ENCODE measurements at places on chromosomes 12 and 14.

GRCh38 chr12:124740691-124741137 is 123.0 kb downstream of the SCARB1 start:
- peak; percentile 46 for ATAC-seq

DNA sequence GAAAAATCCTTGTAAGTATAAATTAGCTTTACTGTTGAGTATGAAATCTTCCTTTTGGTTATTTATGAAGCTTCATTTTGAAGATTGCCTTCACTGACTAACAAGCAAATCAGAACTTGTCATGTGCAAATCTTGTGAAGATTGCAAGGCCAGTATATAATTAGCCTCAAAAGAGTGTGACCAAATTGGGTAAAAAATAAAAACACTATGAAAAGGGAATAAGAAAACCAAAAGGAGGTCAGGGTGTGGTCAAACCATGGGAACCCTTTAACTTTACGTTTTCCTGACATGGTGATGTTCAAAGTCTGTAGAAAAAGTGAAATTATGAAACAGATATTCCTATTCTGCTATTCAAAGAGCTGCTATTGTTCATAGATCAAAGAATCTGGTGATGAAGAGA is 230.3 kb downstream of the BCAT1 start:
- peak; percentile 9 for ATAC-seq

GRCh38 chr14:65001723-65002122 is 15.0 kb downstream of the FNTB start:
- peak; percentile 22 for ATAC-seq

- no peak for ATAC-seq
These were observed 29.4 kb upstream of the PLD4 start for GRCh38 chr14:104895207-104895785.

DNA sequence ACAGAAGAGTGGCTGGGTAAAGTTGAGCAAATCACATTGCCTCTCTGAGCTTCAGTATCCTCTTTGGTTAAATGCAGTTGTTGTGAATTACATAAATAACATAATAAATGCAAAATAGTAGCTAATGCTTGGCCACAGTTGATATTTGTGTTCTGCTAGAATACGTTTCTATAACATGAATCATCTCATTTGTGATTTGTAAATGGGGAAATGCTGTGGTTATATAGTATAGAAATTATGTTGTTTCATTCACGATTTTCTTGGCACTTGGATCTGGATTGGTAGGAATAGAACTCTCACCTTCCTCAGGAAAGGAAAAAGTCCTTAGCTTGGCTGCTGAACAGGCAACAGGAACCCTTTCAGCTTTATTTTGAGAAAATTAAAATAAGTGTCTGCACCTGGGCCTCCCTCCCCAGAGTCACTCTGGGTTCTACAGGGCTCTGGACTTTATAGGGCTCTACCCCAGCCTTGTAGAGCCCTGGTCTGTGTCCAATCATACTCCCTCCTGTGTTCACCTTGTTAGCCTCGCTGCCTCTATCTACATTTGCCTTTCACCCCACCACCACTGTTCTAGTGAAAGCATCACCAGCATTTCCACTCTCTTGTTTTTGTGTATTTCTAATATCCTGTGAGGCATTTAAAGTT is 107.7 kb upstream of the BCAT1 start:
- no peak for ATAC-seq

GRCh38 chr14:24071144-24071697 is at the start of gene CPNE6:
Gene CPNE6, plus strand, starts transcription at chr14:24071562. Its CDS starts 1,375 bp downstream, at chr14:24072937.
- peak; percentile 92 for ATAC-seq

GRCh38 chr14:69439521-69440270 is 41.2 kb downstream of the SLC39A9 start:
- no peak for ATAC-seq

DNA sequence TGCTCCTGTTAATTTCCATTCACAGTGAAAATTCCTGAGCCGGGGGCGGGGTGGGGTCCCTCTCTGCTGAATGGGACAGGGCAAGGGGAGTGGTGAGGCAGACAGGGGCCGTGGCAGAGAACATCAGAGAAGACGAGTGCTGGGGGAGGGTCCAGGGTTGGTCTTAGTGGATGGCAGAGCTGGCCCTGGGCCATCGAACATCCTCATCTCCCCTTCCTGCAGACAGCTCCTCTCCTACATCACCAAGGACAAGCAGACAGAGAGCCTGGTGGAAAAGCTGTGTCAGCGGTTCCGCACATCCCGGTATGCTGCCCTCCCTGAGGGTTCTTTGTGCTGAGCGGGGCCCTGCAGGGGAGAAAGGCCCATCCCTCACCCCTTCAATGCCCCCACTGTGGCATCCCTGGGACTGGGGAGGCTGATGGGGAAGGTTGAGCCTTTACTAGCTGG is 5.0 kb upstream of the GAPDH start:
- no peak for ATAC-seq

- ATAC-seq: no peak
These were observed 3.8 kb upstream of the EMP1 start for GRCh38 chr12:13192719-13193118.

GRCh38 chr14:103195828-103196615 is 72.8 kb downstream of the TNFAIP2 start:
- no peak for ATAC-seq

- no peak for ATAC-seq
These were observed 27.8 kb upstream of the DLK1 start for GRCh38 chr14:100698666-100699448.

- peak; percentile 85 for ATAC-seq
These were observed 10.3 kb upstream of the FERMT2 start for GRCh38 chr14:52961060-52961639.

DNA sequence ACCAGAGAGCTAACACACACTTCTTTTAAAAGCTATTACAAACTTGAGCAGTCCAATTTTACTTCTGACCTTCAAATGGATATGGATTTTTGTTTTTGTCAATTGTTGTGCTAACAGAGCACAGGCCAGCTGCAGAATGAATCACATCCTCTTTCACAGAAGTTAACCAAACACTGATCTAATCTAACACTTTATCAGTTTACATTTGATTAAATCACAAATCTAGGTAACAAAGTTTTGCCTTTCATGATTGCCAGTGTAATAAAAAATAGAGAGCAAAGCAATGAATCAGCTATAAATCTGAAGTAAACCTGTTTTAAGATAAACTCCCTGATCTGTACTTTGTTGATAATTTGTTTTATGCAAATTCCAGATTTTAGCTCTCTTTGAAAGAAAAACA is 273.1 kb upstream of the RGS6 start:
- peak; percentile 60 for ATAC-seq

GRCh38 chr14:55373784-55374705 is 37.6 kb downstream of the ATG14 start:
- peak; percentile 90 for ATAC-seq

DNA sequence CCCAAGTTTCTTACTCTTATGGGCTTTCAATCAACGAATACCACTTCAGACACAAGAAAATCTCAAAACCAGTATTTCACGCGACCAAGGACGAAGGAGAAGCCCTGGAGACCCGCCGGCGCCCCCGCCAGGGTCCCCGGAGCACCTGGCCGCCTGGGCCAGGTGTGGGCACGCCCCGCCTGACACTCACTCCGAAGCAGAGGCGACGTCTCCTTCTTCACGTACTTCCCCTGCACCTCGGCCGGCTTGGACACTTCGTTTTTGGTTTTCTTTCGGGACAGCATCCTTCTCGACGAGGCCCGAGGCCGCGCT is 466 bp downstream of the SAV1 start:
- peak; percentile 60 for ATAC-seq

DNA sequence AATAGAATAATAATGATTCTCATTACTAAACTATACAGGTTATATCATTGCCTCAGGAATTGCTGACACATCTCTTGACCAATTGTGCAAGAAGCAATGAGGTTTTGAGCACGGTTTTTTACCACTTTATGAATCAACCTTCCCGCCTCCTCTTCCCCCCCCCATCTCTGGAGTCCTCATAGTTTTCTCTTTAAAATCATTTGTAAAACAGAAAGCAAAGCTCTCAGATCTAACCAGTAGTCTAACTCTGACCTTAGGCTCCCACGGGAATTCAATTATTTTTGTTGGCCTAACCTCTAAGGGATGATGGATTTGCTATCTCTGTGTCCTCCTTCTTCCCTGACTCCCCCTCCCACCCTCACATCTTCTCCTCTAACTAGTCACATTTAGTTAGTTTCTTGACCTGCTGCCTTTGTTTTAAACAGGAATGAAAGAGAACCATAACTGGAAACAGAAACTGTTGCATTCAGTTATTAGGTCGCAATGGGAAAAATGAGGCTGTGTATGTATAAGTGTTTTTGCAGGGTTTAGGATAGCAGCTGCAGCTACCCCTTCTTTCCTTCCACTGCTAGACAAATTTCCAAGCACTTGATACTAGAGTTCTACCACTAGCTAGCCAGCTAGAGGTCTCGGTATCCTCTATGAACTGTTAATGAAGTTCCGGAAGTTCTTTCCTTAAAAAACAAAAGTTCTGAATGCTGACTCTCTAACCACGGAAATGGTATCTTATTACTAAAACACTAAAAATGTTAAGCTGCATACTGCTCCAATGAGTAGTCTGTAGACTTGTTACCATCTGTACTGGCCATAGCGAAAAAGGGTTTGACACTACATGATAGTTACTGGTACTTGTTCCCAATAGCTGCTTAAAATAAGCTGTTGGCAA is 65.4 kb downstream of the TAOK3 start:
- ATAC-seq: peak; percentile 82

GRCh38 chr14:56730538-56731145 is 79.6 kb downstream of the OTX2 start:
- no peak for ATAC-seq

GRCh38 chr12:83818881-83819280 is 1093.7 kb downstream of the SLC6A15 start:
- ATAC-seq: no peak

GRCh38 chr12:25264114-25264513 is 13.4 kb upstream of the KRAS start:
- ATAC-seq: no peak

DNA sequence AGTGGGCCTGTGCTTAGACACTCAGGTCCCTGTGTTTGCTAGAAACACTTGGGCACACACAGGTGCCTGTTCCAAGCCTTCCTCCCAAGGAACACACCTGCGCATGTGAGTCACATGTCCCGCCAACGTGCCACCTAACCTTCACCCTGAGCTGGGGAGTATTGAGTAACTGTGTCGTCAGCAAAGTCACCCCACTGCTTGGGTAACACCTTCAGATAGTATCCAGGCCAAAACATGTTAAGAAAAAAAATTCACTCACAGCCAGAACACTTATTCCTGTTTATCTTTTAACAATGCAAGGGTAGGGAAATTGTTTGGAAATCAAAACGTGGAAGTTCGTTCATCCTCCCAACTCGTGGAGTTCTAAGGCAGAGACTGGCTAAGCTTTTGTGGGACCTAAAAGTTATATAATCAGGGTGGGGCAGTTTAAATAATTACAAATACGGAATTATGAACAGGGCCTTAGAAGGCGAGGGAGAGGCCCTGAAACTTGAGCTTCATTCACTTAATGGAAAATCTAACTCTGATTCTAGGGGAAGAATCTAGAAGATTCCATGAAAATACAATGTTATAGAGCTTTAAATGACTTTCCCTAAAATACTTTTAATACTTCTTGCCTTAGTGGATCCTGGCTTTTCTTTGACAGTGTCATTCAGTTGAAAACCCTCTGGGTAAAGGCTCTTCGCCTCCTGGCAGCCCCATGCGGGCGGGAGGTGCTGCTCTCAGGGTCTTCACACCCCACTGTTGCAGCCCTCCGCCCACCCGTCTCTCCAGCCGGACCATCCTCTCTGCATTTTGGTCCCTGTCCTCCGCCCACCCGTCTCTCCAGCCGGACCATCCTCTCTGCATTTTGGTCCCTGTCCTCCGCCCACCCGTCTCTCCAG is 30.3 kb upstream of the ADIPOR2 start:
- ATAC-seq: peak; percentile 61

DNA sequence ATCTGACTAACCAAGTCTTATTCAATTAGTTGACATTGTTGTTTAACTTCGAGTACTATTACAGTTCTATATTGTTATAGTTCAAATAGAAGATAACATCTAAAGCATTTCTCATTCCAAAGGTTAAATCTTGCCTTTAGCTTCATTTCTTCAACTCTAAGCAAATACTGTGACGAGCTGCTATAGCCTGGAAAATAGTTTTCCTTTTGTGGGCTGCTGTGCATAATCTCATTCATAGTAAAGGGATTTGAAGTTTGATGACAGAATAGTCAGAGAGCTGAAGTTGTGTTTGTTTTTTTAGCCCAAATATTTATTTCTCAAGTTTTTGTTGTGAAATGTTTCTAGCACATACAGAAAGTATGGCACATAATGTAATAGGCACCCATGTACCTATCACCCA is 13.4 kb downstream of the PSEN1 start:
- ATAC-seq: no peak

GRCh38 chr12:19080918-19081317 is 48.6 kb upstream of the PLEKHA5 start:
- ATAC-seq: no peak

- ATAC-seq: no peak
These were observed 55.1 kb downstream of the LRRC74A start for GRCh38 chr14:76881348-76881747.

- ATAC-seq: no peak
These were observed 13.2 kb downstream of the PGF start for GRCh38 chr14:74942181-74942580.

DNA sequence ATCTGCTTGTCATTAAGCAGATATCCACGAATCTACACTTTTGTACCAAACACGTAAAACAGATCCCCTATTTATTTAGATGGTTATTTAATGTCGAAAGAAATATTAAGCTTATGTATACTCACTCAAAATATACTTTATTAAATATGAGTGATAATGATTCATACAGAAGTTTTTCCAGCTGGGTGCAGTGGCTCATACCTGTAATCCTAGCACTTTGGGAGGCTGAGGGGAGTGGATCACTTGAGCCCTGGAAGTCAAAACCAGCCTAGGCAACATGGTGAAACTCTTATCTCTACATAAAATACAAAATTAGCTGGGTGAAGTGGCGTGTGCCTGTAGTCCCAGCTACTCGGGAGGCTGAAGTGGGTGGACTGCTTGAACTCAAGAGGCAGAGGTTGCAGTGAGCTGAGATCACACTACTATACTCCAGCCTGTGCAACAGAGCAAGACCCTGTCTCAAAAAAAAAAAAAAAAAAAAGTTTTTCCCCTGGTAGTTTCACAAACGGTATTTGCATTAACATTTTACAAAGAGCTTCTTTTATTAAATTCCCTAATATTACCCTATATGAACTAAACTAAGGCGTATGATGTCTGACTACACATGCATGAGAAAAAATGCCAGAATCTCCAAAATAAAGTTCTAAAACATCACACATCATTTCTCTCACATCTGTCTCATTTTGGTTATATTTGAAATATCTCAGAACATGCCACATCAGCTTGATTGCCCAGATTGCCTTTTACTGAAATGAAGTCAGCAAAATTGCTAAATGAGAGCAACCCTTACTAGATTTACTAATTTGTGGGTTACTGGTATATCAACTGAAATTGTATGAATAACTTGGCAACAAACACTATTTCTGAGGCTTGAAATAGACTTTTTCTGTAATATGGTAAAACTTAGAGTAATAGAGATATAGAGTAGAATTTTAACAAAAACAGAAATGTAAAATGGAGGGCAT is 74.9 kb downstream of the PAWR start:
- ATAC-seq: no peak
